ENCODE measurements at places on chromosomes 11 and 22. TPM values are rescaled to one million over a fixed set of nuclear protein-coding genes. Genes with fewer than 3 reads are reported as not detected.

DNA sequence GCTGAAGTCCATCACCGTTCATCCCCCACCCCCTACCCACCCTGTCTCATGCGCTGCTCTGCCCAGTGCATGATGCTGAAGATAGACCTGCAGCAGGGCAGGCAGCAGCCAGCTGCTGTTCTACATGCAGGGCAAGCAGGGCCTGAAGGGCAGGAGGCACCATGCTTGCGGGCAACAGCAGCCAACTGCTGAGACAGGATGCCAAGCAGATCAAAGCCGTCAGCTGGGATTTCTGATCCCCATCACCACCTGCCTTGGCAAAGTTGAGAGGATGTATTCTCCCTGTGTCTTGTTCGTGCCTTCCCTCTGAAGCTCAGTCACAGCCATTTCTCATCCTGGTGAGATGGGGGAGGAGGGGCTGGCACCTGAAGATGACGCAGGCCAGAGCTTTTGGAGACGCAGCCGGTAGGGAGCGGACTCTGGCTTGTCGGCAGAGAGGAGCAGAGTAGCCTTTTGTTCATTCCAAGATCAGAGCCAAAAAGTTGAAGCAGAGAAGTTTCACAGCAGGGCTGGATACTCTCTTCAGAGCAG is 227.0 kb downstream of the GRIK4 start:
- DNase-seq: no peak

GRCh38 chr11:134755535-134755934 is 343.5 kb upstream of the B3GAT1 start:
- DNase-seq: no peak

DNA sequence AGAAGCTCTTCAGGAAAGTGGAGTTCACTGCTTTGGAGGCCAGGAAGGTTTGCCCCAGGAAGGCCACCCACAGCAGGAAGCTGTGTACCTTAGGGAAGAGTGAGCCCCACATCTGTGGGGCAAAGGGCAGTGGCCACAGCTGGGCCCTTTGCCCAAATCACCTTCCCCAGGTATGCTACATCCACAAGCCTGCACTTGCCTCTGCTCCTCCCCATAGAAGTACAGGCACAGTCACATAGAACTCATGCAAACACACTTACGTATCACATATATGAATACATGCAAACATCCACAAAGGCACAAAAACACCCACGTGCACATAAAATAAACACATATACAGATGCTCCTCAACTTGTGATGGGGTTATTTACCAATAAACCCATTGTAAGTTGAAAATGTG is 2.1 kb downstream of the TRIM29 start:
- DNase-seq: no peak

DNA sequence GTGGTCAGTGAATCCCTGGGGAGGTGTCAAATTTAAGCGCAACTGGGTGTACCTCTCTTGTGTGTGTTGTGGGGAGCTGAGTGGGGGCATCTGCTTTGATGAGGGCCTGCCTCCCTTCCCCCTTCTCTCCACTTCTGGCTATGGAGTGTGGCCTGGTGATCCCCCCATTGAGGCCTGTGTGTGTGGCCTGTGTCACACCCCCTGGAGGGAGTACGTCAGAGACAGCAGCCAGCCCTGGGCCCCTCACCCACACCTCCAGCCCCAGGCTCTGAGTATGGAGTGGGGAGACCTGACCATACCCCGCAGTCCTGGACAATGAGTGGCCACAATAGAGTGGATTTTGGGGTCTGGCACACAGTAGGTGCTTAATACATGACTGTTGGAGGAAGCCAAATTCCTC is 51.4 kb upstream of the EIF3D start:
- DNase-seq: no peak

- no peak for DNase-seq
Observed at GRCh38 chr11:115891581-115891980, 387.4 kb upstream of the CADM1 start.

DNA sequence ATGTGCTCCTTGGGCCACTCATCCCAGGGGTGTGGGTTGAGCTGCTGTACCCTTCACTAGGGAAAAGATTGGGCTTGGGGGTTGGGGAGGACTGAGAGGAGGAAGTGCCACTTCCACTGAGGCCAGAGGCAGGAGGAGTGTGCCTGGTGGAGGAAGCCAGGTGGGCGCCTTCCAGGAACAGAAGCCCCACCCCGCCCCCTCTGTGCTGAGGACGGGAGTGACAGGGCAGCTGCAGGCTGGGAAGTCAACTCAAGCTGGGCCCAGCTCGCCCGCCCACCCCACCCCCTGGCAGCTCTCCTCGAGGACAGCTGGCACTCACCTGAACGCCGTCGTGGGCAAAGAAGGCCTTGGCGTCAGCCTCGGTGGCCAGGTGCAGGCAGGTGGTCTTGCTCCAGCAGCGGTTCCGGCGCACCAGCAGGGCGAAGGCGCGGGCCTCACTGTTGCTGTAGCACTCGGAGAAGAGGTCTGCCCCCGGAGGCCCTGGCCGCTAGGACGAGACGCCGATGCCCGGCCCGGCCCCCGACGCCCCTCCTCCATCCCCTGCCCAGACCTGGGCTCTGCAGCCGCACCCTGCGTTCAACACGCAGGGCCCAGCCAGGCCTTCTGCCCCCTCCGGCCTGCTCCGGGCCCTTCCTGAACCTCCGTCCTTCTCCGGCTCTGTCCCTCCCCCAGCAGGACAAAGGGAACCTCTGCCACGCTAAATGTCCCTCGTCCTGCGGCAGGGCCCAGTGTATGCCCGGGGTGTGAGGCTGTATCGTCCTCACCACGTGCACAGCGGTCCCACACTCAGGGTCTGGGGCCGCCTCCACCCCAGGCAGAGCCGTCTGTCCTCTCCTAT is 13.4 kb downstream of the TSSC4 start:
- no peak for DNase-seq

DNA sequence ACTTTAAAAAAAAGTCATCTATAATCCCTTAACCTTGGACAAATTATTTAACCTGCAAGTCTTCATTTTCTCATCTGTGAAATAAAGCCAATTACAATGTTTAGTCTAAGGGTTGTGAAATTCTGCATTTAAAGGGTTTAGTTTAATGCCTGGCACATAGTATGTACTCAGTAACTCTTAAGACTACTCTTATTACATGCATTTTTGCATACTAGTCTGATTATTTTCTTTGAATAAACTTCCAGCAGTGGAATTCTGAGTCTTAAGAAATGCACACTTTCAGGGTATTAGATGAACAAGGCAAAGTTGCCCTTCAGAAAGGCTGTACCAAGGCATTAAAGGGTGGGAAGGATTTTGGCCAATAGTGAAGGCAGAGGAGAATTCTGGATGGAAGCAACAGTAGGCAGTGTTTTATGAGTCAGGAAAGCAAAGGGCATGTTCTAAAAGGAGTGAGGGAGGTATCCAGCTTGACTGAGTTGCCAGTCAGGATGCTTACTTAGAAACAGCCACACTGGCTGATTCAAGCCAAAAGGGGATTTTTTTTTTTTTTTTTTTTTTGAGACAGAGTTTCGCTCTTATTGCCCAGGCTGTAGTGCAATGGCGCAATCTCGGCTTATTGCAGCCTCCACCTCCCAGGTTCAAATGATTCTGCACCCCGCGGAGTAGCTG is 50.5 kb downstream of the SWAP70 start:
- DNase-seq: no peak

DNA sequence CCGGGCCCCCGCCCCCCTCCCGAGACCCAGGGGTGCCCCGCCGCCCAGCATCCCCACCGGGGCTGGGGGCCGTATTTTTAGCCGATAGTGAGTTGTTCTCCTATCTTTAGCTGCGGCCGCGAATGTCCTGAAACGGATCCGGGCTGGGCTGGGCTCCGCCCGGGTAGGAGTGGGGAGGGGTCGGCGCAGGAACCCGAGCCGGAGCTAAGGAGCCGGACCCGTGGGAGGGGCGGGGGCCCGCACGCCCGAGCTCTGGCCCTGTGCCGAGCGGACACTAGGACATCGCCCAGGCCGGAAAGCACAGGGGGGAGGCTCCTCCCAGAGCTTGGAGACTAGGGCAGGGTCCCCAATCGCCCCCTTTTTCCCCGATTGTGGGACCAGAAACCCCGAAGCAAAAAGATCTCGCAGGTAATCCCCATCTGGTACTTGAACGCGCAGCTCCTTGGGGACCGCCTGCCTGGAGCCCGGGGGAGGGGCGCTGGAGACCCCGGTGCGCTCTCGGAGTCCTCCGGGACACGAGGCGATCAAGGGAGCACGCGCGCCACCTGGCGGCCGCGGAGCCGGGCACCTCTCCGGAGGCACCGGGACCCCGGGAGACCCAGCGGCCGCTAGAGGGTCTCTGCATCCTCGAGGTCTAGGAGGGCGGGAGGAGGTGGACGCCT is 669 bp downstream of the CDC42EP2 start:
- peak; percentile 68 for DNase-seq

GRCh38 chr11:34192481-34193401 is 87.3 kb downstream of the NAT10 start:
- peak; percentile 92 for DNase-seq

- no peak for DNase-seq
Observed at GRCh38 chr11:74520927-74521665, 27.6 kb upstream of the LIPT2 start.

- DNase-seq: no peak
Observed at GRCh38 chr22:49517211-49517610, 310.5 kb downstream of the BRD1 start.

- DNase-seq: no peak
Observed at GRCh38 chr11:26573896-26574295, 1.8 kb upstream of the MUC15 start.

DNA sequence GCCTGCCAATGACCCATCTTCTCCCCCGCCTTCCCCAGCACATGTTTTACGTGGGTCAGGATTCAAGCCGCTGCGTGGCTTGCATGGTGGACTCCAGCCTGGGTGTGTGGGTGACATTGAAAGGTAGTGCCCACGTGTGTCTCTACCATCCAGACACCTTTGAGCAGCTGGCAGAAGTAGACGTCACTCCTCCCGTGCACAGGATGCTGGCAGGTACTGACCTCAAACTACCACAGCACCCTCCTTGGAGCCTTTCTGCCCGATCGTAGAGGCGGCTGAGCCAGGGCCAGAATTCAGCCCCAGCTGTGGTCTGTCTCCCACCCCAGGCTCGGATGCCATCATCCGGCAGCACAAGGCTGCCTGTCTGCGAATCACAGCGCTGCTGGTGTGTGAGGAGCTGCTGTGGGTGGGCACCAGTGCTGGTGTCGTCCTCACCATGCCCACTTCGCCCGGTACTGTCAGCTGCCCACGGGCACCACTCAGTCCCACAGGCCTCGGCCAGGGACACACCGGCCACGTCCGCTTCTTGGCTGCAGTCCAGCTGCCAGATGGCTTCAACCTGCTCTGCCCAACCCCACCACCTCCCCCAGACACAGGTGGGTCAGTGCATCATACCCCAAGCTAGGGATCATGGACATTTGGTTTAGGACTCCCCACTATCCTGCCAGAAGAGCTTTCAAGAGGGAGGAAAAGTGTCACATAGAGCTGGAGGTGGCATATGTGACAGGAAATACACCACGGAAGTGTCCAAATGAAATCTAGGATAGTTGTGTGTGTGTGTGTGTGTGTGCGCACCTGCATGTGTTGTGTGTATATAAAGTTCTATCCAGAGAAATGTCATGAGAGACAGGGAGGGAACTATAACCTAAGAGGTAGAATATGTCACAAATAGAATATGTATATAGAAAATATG is 10.6 kb upstream of the RELT start:
- DNase-seq: no peak

DNA sequence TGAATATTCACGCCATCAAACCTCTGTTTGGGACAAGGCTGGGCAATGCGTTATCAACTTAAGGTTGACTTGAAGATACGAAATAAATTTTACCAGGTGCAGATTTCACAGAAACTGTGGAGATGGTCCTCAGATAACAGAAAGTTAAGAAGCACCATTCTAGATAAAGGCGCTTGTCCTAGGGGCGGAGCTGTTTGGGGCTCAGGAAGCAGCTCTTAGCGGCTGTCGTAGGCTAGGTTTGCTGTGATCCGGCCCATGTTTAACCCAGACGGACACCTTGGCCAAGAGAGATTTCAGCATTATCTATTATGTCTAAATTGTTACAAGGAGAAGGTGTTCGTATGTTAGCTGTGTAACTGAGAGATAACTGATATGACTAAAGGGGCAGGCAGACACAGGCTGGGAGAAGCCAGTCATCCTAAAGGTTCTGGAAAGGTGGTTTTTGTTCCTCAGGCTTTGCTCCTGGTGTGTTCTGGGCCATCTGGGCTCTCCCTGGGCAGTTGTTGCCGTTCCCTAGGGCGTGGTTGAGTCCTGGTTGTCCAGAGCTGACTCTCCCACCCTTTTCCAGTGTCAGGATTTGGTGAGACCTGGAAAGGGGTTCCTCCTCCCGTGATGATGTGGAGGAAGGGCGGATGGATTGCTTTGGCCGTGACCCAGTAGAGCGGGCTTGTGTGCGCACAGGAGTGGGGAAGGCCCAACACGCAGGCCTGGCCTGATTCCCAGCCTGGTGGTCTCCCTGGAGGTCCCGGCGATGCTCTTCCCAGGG is 25.8 kb downstream of the TPCN2 start:
- peak; percentile 11 for DNase-seq

GRCh38 chr11:73415854-73416615 is 39.8 kb downstream of the RELT start:
- no peak for DNase-seq

DEUP1 gene
- not detected for total RNA-seq

GAB2 gene
- 12.8 TPM for total RNA-seq

OR4A15 gene
- total RNA-seq: not detected

MS4A7 gene
- total RNA-seq: not detected

CSF2RB gene
- not detected for total RNA-seq

C22orf15 gene
- 0.06 TPM for total RNA-seq

CYB5R2 gene
- total RNA-seq: 0.17 TPM

TSSC4 gene
- 51.6 TPM for total RNA-seq

TIGD3 gene
- 0.29 TPM for total RNA-seq

Measured in LHCN-M2 (cell line).